Retina (tissue), 1 donor: ENCODE measurements at places on chromosomes 12 and 14.

GRCh38 chr14:88599326-88599725, 36.5 kb downstream of the ZC3H14 start:
- no peak for DNase-seq

DNA sequence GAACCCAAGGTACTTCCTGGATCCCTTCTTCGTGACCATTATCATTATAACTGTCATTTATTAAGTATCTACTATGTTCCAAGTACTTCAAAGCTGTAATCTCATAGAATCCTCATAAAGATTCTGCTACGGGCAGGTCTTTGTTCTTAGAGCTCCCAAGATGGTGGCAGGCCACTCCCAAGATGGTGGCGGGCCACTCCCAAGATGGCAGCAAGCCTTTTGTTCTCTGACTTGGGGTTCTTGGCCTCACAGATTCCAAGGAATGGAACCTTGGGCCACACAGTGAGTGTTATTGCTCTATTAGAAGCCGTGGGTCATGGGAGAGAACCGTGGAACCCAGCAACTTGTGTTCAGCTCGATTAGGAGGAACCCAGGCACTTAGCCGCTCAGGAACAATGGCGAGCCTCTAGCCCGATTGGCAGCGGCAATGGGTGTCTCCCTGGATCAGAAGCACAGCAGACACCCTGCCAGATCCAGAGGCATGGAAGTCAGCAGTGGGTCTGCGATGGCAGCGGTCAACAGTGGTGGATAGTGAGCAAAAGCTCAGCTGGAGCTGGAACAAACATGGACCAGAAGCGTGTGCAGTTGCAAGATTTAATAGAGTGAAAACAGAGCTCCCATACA, 193.7 kb upstream of the BTG1 start:
- no peak for DNase-seq

DNA sequence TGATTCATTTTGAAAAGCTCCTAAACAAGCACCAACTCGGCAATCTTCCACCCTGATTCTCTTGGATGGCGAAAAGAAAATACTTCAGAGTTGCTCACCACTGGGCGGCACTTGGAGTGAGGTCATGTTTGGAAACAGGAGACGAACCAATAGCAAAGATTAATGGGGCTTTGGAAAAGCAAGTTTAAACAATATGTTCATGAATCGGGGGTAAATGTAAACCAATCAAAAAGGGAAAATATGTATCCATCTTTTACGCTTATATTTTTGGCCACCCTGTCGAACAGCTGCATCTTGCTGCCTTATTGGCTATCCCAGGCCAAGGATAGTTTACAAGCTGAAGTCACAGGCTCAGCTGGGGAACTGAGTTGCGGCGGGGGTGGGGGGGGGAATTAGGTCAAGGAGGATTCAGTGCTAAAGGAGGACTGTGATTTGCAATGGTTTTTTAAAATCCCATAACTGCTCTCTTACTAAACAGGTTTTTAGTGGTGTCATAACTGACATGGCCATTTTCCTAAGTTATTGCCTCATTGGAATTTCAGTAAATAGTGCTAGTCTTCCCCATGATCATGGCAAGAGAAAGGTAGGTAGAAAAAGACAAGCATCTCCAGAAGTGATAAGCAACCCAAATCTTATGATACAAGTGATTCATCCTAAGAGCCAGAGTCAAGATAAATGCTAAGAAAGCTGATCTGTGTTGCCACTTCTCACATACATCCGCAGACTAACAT, 210.6 kb downstream of the PHLDA1 start:
- no peak for DNase-seq

- no peak for DNase-seq
Observed at GRCh38 chr12:4267704-4268328, 5.7 kb upstream of the CCND2 start.

DNA sequence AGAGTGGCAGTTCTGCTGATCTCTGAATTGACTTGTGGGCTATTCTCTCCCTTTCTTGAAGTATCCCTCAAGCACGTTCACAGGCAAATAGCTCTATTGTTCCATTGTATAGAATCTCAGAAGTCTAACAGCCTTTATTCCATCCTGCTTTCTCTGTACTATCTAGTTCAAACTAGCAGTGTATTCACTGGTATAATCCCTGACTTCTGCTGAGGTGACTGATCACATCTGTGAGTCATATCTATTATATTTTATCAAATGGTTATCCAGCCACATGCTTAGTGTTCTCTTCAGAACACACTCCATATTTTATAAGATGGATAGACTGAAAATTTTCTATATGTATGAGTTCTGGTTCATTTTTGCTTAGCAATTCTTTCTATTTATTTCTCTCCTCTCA, 866.1 kb downstream of the C12orf50 start:
- no peak for DNase-seq

DNA sequence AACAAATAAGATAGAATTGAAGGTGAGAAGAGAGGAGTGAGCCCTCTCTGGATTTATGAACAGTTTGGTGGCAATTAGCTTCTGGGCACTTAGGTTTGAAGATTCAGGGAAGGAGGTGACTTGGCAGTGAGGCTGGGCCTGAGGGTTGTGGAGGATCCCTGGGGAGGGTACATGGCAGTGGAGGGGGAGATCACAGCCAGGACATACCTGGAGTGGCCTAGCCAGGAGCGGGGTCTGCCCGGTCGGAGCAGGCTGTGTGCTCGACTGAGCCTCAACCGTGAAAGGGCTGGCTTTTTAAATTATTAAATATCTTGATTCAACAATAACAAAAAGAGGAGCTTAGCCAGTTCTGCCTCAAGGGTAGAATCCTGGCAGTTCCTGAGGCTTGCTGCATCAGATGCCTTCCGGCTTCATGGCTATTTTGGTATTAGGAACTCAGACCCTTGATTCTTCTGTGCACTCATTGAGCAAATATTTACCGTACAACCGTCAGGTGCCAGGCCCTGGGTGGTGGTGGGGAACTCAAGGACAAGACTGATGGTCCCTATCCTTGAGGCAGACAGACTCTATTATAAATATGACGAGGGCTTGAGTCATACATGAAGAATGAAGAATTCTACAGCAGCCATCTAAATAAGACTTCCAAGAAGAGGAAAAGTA, 73.4 kb downstream of the SPTB start:
- no peak for DNase-seq

GRCh38 chr12:74889563-74890236, 319.9 kb downstream of the KCNC2 start:
- no peak for DNase-seq

GRCh38 chr12:69821456-69822159, 3.4 kb upstream of the MYRFL start:
- no peak for DNase-seq

DNA sequence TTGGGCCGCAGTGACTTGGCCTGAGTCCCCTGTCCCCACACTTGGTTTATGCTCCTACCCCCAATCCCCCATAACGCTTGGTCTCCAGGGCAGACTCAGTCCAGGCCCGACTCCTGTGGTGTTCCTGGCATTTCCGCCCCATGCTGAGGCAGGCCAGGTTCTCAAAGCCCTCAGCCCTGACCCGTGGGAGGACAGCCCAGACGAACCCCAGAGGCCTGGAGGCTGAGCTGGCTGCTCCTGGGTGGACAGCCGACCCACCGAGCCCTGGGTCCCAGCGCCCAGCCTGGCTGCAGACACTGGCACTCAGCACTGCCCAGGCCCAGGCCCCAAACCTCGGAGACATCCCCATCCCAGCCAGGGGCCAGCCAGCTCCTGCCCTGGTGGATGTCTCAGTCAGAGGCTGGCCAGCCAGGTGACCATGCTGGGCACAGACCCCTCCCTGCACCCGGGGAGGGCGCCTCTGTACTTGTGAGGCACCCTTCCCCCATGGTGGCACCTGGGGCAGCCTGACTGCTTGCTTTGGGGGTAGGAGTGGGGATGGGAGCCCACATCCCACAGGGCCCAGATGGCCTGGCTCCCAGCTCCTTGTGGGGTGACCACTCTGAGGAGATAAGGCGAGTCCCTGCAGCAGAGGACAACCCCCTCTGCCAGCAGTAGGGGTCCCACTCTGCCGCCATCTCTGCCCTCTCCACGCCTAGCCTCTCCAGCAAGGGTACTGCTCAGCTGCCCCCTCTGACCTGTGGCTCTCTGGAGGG, 1.4 kb downstream of the PLD4 start:
- no peak for DNase-seq

DNA sequence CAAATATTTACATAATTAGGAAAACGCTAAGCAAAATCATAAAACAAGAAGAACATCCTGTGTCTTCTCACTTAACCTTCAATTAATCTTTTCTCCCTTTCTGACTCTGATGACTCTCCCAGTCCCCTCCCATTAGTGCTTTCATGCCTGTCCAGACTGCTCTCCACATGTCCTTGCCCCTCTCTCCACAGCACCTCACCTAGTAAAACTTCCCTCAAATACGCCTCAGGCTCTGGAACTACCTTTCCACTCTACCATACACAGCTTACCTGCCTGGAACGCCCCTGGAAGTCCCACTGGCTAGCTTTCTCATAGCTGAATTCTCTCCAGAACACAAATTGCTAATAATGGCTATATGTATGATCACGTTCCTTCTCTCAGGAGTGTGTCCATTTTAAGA, 44.7 kb downstream of the SLC5A8 start:
- no peak for DNase-seq

DNA sequence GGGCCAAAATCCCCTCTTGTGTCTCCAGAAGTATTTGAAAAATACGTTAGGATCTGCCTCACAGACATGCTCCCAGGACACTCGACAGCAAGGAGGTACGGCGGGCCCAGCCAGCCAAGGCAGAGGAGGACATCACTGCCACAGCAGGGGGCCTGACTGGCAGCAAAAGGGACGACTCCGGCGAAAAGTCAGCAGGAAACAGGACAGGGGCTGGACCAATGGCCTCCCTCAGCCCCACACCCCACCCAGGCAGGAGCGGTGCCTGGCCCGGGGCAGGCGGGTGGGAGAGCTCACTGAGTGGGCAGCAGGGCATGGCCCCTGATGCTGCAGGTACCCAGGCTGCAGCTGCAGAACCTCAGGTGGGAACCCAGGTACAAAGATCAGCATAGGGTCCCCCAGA, 17.8 kb downstream of the BRF1 start:
- no peak for DNase-seq

DNA sequence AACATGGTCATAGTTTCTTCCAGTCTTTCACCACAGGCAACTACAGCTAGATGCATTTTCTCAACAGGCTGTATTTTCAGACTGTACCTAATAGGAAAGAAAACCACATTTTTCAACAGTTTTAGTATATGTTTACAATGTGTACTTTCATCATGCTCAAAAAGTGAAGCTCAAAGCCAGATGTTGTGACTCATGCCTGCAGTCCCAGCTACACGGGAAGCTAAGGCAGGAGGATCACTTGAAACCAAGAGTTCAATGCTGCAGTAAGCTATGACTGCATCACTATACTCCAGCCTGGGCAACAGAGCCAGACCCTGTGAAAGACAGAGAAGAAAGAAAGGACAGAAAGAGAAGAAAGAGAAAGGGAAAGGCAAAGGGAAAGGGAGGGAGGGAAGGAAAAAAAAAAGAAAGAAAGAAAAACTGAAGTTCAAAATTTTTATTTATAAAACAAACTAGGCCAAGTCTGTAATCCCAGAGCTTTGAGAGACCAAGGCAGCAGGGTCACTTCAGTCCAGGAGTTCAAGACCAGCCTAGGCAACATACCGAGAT, 25.5 kb downstream of the GXYLT1 start:
- no peak for DNase-seq

DNA sequence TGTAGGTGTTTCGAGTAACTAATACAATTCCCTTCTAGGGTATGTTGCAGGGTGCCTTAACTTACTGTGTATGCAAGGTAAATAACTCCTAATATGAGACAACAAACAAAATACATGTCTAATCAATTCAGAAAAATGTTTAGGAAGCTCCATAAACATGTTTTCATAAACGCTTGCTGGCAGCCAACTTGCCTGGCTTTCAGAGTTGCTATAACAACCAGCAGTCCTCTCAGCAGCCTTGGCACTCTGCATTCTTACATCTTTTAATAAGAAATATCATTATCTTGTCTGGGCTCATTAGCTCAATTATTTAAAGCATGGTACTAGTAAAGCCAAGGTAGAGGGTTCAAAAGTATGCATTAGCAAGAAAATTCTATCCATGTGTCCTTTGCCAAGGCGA, 477.4 kb downstream of the APAF1 start:
- no peak for DNase-seq

DNA sequence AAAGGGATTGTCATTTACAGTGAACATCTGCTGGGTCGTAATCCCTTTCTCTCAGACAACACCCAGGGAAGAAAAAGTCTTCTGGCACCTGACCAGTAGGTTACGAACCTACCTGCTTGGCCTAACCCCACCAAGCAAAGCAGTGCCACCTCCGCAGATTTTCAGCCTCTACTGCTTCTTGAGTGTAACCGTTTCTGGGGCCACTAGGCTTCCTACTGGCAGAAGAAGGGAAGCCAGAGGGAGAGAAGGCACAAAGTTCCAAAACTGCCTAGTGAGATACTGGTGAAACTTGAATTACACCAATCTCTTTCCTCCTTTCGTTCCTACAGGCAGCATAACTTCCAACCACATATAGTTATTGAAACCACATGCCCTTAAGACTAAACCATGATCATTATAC, 383.6 kb downstream of the BCAT1 start:
- DNase-seq, result no peak

DNA sequence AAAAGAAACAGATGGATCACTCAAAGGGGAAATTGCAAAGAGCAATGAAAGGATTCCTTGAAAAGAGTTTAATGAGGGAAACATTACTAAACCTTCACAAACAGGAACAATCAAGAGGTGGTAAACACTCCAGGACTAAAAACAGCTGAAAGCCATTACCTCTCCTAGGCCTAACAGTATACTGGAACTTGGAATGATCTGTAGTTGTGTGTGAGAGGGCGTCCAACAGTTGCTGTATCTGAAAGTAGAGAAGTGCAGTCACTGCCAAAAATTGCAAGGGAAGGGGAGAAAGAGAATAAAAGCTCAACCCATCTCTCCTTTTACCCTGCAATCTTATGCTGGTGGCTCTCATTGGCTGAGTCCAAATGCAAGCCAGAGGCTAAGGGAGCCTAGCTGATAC, 17.0 kb upstream of the MIS18BP1 start:
- DNase-seq, result no peak

DNA sequence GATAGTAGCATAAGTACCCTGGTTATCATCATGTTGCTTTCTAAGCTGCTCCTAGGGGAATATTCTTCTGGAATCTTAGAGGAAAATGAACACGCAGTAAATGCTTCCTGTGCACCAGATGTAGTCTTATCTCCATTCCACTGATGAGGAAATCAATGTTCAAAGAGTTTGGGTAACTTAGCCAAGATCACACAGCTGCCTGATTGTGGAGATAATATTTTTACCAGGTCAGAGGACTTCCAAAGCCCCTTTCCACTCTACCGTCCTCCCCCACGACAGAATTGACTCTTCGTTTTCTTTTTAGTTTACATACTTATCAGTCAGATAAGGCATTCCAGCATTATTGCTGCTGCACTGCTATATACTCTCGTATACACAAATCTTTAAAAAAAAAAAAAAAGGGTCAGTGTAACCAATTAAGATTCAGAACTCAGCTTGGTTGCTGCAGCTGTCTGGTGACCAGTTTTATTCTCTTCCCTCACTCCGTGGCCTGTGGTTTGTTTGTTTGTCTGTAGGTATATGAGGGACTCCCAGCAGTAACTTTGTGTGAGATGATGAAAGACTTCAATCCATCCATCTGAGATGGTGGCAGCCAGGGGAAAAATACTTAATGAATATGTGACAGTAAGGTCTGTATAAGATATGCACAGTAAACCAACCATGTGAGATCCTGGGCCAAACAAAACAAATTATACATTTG, 110.5 kb downstream of the TGFB3 start:
- no peak for DNase-seq

GRCh38 chr12:59820594-59821011, 224.8 kb downstream of the SLC16A7 start:
- DNase-seq, result no peak
